ENCODE measurements at places on chromosomes 7 and 10.

DNA sequence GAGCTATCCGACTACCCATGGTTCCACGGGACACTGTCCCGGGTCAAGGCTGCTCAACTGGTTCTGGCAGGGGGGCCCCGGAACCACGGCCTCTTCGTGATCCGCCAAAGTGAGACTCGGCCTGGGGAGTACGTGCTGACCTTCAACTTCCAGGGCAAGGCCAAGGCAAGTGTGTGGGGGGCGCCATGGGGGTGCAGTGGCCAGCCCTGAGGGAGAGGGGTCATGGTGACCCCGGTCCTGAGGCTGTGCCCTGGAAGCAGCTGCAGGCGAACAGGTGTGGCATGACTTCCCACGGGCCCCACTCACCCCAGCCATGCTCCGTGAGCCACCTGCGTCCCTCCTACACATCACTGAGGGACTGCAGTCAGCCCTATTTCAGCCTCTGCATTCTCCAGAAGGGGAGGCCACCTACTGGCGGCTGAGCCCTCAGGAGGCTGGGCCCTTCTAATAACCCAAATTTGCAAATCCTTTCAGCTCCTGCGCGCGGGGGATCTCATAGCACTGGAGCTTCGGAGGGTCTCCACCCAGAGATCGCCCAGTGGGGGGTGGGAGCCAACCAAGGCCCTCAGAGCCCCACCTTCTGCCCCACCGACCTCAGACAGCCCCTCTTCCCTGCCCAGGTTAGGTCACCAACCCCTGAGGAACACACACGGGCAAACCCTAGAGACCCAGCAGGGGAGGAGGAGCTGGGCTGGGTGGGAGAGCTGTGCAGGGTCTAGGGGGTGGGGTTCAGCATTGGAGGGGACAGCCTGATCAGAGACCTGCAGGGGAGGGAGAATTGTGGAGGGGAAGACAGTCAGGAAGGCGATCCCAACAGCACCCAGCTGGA lies 30.8 kb downstream of the SH2B2 start:
- DNase-seq: no peak

- DNase-seq: no peak
These were observed 51.3 kb downstream of the HIP1 start for GRCh38 chr7:75687246-75688088.

DNA sequence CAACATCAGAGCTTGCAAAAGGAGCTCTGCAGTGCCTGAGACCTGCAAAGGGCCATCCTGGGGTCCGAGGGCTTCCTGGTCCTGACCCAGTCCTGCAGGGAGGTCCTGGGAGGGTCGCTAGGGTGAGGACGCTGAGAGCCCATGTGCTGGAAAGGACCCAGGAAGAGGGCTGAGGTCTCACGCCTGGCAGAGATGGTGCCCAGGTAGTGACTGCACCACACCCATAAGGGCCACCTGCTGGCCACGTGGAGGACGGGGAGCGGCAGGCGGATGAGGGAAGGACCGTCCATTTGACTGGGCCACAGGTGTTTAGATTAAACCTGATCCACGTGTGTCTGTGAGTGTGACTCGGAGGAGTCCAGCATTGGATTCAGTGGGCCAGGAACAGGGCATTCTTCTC lies 392.8 kb downstream of the DNAJB6 start:
- DNase-seq: no peak

DNA sequence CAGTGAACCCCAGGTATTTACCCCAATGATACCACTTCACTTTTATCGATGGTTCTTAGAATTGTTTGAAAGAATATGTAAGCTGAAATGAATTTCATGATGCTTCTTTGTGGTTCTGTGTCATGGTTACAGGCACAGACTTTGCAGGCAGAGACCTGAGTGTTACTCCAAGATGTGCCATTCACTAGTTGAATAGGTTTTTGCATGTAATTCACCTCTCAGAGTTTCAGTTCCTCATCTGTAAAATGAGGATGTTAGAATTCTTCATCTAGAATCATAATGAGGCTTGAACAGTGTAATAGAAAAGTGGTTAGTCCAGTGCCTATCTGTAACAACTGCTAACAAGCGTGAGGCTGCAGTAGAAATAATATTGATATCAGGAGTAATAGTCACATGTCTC lies 54.6 kb downstream of the VSTM2A start:
- DNase-seq: no peak

DNA sequence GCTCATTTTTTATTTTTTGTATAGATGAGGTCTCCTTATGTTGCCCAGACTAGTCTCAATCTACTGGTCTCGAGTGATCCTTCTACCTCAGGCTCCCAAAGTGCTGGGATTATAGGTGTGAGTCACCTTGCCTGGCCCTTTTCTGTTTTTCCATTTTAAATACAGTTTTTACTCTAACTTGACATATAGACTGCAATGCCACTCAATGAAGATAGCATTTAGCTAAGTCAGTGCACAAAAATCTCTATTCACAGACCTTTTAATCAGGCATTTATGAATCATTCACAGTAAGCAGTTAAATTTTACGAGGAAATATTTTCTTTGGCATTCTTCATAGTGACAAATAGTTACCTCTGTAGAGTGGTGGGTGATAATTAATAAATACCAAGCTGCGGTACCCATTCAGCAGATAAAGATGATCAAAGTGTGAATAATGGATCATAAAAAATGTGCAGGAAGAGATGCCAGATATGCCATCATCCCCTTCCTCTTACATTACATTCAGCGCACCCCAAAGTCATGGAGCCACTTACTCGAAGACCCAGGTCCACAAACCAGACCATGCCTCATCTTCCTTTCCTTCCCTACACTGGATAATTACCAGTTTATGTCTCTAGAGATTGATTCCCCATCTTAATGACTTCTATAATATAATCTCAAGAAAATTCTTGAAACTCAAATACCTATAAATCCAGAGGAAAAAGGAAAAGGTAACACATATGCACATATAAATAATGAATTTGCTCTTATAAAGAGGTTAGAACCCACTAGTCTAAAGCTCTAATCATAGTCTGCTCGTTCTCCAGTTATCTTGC lies 56.0 kb downstream of the UBE2H start:
- DNase-seq: no peak

GRCh38 chr10:27581225-27581624 lies 77.1 kb downstream of the RAB18 start:
- DNase-seq: no peak

- DNase-seq: no peak
These were observed 28.5 kb downstream of the PIK3CG start for GRCh38 chr7:106893591-106893990.

DNA sequence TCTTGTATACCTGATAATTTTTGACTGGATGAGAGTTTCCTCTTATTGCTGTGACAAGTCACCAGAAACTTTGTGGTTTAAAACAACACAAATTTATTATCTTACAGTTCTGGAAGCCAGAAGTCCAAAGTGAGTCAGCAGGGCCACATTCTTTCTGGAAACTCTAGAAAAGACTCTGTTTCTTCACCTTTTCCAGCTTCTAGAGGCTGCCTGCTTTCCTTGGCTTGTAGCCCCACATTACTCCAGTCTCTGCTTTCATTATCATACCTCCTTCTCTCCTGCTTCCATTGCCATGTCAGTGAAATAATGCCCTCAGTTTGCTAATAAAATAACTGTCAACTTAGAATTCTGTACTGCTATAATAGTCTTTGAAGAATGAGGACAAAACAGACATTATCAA lies 65.3 kb downstream of the VCL start:
- no peak for DNase-seq

DNA sequence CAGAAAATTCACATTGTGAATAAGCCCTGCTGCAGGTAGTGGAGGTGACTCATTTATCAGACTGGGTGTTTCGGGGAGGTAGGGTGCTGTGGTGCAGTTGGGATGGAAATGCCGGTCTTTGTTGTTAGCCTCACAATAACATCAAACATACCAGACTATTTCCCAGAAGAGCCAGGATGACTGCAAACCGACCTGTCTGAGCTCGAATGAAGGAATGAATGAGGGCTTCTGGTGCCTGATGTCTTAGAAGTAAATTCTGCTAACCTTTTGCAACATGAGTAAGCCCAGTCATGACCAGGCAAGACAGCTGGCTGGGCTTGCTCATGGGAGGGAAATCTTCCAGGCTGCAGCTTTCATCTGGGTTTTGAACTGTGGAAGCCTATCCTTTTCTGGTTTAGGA lies 2.4 kb upstream of the VDAC2 start:
- peak; percentile 30 for DNase-seq

DNA sequence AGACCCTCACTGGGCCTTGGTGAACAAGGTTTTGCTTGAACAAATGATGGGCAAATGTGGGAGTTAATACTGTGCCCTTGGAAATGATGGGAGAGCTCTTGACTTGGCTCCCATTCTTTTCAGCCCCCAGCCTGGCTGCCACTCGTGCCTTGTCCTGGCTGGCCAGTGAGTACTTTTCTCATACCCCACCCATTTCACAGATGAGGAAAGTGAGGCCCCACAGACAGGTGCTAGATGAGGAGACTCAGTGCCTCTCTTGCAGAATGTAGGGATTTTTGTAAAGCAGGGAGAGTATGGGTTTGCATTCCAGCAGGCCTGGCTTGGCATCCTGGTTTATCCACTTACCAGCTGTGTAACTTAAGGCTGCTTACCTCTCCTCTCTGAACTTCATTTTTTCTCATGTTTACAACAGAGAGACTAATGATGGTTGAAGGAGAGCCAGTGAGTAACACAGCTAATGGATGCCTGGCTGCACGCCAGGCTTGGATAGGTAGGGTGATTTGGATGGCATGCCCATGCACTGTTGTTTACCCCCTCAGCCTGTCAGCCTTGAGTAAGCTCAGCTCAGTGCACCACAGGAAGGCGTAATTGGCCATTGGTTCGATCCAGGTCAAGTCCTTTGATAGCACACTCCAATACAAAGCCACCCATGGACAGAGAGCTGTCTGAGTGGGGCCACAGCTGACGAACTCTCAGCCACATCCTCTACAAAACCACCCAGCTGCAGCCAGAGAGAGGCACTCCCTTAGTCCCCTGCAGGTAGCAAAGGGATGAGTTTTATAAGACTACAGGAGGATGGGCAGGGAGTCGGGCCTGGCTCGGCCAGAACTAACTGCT lies 436.8 kb downstream of the RPS24 start:
- DNase-seq: no peak

- DNase-seq: no peak
These were observed 213.9 kb upstream of the SH2B2 start for GRCh38 chr7:102072636-102073209.

- DNase-seq: no peak
These were observed 41.3 kb upstream of the AOAH start for GRCh38 chr7:36765605-36766004.

DNA sequence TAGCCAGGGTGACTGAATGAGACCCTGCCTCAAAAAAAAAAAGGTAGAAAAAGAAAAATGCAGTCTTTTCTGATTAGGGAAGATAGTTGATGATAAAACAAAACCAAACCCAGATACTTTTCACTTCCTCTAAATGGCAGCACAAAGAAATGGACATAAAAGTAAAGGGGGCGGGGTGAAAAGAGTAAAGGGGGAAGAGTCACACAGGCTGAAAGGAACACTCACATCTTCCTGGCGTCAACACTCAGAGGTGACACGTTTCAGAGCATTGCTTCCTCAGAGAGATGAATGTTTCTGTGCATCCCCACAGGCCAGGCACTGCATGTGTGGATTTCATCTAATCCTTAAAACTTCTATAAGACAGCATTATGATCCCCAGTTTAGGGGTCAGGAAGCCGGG lies 81.2 kb downstream of the HIPK2 start:
- peak; percentile 43 for DNase-seq

DNA sequence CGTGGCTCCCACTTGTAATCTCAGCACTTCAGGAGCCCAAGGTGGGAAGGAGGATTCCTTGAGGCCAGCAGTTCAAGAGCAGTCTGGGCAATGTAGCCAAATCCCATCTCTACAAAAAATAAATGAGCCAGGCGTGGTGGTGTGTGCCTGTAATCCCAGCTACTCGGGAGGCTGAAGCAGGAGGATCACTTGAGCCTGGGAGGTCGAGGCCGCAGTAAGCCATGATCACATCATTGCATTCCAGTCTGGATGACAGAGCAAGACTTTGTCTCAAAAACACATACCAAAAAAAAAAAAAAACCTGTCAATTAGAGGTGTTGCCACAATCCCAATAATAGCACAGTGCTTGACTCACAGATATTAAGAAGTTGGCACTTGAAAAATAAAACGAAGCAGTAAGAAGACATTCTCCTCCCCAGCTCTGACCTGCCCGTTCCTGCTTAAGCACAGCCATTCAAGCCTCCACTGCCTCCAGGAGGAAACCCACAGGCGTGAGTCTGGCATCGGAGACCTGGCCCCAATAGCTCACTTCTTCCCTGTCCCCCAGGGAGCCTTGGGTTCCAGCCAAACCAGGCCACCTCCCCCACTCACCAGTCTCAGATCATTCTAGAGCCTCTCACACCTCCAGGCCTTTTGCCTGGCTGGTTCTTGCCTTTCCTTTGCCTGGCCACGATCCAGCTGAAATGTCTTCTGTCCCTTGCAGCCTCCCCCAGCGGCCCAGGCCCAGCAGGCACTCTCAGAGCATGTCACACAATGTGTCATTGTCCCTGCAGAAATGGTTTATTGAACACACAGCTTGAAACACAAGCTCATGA lies 45.3 kb upstream of the GTF2I start:
- DNase-seq: no peak

DNA sequence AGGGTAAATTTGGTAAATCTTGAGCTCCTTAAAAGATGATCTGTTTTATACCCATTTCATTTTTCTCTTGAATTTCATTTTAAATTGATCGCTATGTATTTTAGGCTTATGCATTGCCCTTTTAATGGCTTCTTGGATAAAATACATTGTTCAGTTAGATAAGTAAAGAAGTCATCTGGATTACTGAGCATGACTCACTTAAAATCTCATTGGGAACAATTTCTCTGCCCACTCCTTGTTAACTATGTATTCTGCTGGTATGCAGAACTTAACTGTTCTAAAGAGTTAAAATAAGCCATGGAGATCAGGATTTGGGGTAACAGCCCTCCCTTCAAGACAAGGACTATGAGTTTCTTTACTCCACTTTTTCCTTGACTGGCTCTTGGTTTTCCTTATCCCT lies 134.2 kb downstream of the SND1 start:
- no peak for DNase-seq

- no peak for DNase-seq
These were observed 56.6 kb downstream of the INPP5A start for GRCh38 chr10:132593900-132594876.

DNA sequence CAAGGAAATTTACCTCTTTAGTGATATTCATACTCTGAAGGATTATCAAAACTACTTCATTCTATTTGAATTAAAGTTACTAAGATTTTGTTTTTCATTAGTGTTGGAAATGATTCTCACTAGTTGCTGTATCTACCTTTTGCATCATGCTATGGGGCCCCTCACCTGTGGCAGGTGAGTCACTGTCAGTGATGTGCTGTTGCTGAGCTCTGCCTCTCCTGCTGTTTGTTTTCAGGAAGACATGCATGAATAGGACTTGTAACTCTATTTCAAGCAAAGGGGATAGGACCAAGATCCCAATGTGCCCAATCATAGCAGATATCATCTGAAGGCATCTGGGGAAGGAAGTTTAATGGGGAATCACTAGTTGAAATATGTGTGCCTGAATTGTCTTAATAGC lies 57.4 kb upstream of the AGR3 start:
- no peak for DNase-seq
